ENCODE measurements at places on chromosomes 7 and 10. TPM values are rescaled to one million over a fixed set of nuclear protein-coding genes. Genes with fewer than 3 reads are reported as not detected.

DNA sequence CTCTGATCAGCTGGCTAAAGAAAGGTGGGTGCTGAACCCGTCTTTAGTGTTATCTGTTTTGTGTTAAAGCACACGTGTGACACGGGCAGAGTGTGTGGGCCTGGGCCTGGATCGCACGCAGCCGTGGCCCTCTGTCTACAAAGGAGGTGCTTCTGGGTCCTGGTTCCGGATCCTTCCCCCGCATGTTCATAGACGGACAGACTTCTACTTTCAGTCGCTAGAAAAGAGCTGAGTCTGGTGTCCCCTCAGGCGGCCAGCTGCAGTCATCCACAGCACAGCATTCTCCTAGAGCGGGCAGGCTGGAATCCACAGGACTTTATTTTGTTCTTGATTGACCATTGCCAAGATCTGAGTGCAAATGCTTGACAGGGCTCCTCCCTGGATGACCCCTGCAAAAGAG lies 134.4 kb downstream of the DLG5 start:
- no peak for DNase-seq

GRCh38 chr10:114649217-114649903 lies 8.7 kb downstream of the ABLIM1 start:
- DNase-seq, result no peak

Gene KCND2
- polyA plus RNA-seq, result 1.2 TPM

Gene PLXNA4
- polyA plus RNA-seq, result 4.9 TPM

Gene EVX1
- polyA plus RNA-seq, result not detected

Gene VGF
- polyA plus RNA-seq, result not detected

Measured in forelimb muscle (tissue), 1 donor.